RPMI8226 (cell line): ENCODE measurements at places on chromosomes 5 and 9.

DNA sequence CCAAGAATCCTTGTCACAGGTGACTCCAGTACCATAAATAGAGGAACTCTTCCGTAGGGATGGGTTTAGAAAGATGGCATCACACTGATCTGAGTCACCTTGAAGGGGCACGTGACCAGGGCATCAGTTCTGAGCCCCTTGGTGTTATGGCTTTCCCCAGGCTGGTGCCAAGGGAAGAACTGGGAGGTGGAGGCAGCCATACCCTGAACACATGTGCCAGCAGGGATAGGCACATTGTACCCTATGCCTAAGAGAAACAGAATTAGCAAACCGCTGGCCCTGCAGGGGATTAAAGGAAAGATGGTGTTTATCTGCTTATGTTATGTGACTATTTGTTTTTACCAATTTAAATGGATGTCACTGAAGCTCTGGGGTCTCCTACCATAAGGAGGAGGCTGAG lies 196.2 kb downstream of the RGS3 start:
- no peak for DNase-seq

DNA sequence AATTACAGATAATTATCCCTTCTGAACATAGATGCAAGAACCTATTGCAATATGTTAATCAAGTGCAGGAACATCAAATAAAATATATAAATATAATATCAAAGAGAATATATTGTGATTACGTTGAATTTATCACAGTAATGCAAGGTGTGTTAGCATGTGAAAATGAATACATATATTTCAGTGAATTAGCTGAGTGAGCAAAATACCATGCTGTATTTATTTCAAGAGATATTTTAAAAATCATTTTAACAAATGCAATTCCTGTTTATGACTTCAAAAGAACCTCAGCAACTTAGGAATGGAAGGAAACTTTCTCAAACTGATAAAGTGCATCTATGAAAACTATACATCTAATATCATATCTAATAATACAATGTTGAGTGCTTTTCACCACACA lies 856.9 kb upstream of the PTPRD start:
- no peak for DNase-seq

DNA sequence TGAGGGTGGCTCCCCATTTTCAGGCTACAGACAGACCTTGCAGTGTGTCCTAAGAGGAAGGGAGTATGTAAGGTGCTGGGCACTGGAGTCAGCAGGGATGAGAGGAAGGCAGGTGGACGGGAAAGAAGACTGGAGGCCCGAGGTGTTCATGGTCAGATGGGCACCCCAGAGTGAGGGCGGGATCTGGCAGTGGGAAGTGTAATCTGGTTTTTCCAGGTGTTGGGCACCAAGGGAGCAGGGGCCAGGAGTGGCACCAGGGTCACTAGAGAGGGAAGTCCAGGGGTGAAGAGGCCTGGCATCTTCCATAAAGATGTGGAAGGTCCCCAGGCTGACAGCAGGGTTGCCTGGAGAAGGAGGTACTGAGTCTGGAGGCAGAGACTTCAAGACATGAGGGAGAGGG lies 29.7 kb downstream of the PITX1 start:
- no peak for DNase-seq

DNA sequence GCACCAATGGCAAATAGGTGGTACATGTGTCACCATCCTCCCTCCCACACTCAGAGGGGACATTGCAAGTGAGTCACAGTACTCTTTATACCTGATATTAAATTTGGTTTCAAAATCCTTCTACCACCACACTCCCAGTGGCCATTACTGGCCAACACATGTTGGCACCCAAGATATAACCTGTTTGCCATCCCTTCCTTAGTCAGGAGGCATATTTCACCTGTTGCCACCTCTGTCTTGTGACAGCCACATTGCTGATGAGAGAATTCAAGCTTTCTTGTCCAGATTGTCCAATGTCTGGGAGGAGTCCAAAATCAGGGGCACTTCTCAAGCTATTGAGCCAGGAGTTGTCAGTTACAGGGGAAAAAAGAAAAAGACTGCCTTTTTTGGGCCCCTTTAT lies 80.2 kb upstream of the WWC1 start:
- DNase-seq = no peak

GRCh38 chr9:37582548-37583157 lies 6.5 kb upstream of the FBXO10 start:
- DNase-seq = peak; percentile 57

- DNase-seq = no peak
Observed at GRCh38 chr5:83368319-83368718, 103.2 kb upstream of the VCAN start.

- no peak for DNase-seq
Observed at GRCh38 chr5:94463739-94464138, 154.7 kb downstream of the KIAA0825 start.

GRCh38 chr9:114109124-114109523 lies 10.0 kb upstream of the KIF12 start:
- DNase-seq = no peak

DNA sequence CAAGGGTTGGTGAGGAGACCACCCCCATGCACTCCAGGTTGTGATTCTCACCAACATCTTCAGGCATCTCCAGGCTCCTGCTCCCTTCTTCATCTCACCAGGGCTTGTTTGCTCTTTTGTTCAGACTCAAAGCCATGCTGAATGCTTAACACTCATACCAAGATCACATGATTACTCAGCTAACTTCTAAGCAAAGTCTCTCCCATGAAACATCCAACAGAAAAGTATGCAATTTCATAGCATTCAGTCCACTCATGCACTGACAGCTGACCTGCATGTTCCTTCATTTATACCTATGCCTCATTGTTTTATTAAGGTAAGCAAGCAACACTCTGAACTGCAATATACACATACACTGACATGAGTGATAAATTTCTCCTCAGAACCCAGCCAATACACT lies 69.0 kb downstream of the SHC3 start:
- no peak for DNase-seq

- no peak for DNase-seq
Observed at GRCh38 chr5:80978772-80979317, 18.7 kb downstream of the RASGRF2 start.

DNA sequence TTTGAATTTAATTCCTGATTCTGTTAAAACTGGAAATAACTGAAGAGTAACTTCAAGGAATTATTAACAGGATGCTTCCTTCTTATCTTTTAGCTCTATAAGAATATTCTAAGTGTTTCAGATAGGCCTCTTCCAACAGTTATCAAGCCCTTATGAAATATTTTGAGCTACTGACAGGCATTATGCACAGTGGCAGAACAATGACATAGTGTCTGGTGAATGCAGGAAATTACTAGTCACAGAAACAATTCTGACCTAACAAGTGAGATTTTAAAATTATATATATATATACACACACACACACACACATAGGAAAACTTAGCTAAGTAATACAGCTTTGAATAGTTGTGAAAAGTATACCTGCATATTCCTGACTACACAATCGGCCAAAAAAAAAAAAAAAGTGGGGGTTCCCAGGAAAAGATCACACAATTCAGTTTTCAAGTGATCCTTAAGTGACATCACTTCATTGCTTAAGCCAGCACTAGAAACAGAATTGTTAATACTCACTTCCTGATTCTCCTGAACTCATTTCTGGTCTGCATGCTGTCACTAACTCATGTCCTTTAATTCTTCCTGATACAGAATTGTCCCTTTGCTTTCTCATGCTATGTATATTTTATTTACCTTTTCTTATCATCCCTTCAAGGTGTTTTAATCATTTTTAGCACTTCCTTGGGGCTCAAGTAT lies 77.3 kb downstream of the SLC25A46 start:
- no peak for DNase-seq

- no peak for DNase-seq
Observed at GRCh38 chr5:115979201-115980041, 17.1 kb downstream of the LVRN start.

DNA sequence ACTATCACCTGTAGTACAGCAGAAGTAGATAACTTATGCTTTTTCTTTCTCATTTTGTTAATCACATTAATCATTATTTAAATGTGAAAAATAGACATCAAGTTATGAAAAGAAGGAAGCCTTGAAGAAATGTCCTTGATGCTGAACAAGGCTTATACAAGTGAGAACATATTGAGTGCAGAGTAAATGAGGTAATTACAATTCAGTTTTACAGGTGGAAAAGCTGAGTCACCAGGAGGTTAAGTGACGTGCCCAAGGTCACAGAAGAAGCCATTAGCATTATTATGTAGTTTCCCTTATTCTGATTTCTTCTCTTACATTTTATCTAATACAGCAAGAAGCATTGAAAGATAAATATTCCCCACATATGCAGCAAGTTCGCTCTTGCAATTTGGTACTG lies 998.5 kb upstream of the CDH6 start:
- DNase-seq = no peak

- DNase-seq = peak; percentile 8
Observed at GRCh38 chr5:83472508-83473345, 1.2 kb downstream of the VCAN start.

GRCh38 chr5:176342766-176343458 lies 18.7 kb downstream of the KIAA1191 start:
- DNase-seq = no peak

GRCh38 chr5:155982354-155982753 lies 344.6 kb upstream of the SGCD start:
- no peak for DNase-seq

GRCh38 chr9:126650404-126651341 lies 36.9 kb downstream of the LMX1B start:
- DNase-seq = no peak

DNA sequence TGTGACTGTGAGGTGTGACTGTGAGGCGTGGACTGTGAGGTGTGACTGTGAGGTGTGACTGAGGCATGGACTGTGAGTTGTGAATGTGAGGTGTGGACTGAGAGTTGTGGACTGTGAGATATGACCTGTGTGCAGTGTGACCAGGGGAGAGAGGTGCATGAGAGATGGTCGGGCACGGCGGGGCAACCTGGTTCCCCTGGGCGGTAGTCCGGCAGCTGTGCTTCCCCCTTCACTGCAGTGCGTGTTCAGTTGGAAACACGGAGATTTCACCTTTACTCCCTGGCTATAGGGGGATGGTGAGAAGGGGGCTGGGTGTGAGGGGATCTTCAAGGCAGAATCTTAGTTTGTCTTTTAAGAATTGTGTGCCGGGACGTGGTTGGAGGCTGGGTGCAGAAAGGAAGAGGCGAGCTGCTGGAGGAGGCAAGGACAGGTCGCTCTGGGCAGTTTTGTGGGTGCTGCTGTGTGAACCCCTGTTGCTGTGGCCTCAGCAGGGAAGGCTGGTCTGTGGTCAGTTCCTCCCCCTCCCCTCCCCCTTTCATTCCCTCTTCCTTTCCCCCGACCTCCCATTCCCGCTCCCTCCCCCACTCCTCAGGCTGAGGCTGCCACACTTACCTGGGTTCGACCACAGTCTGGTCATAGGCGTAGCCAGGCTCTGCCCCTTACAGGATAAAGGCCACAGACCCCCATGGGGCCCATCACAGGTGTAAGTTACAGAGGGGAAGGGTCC lies 39.3 kb downstream of the CEP72 start:
- DNase-seq = no peak

DNA sequence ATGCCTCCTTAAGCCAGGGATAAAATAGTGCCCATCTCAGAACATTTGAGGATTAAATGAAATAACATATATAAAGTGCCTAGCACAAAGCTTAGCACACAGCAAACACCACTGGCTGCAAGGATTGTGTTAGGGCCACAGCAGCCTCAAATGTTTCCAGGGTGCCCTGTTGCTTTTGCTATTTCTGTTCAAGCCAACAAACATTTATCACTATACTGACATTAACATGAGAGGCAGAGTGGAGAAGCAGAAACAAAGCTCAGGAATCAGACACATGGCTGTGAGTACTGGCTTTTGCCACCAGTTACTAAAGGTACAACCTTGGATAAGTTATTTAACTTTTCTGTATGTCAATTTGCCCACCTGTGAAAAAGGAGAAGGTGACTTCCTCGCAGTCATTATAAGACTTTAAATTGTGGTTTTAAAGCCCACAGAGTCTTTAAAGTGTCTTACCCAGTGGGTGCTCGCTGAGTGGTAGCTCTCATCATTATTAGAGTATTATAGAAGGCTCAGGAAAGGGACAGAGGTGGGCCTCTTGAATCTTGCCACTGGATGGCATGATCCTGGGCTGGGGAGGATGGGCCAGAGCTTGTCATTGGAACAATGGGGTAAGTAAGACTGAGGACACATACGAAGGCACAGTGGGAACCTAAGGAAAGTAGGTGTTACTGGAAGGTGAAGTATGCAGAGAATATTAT lies 98.2 kb downstream of the MARCHF3 start:
- DNase-seq = no peak

DNA sequence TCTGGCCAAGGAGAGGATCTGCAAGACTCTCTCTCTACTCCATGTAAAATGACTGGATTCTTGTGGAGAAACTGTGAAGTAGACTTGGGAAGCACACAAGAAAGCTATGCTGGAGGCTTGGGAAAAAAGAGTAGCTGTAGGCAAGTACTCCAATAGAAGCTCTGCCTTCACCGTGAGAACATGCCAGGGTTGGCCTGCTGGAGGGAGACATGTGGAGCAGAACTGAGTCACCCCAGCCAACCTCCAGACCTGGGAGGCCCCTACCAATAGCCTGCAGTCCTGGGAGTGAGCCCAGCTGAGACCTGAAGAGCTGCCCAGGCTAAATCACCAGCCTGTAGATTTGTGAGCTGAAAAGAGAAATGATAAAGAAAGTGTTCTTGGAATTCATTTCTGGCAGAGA lies 66.6 kb downstream of the DEPDC1B start:
- no peak for DNase-seq

DNA sequence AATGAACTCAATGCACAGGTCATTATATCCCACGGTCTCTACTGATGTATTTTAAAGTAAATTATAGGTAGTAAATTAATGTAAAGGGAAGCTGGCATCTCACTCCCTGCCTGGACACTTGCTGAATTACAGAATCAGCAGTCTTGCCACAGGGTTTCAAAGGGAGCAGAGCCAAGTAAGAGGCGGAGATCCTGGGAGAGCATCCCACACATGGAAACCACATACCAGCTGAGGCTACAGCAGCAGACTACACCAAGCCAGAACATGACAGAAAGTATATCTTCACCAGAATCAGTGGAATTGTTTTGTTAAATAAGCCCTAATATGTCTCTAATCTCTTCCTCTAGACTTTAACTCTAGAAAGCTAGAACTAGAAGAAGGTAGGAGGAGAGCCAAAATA lies 1689.2 kb upstream of the WWC1 start:
- DNase-seq = no peak

GRCh38 chr5:93924628-93925027 lies 183.2 kb upstream of the POU5F2 start:
- DNase-seq = no peak

DNA sequence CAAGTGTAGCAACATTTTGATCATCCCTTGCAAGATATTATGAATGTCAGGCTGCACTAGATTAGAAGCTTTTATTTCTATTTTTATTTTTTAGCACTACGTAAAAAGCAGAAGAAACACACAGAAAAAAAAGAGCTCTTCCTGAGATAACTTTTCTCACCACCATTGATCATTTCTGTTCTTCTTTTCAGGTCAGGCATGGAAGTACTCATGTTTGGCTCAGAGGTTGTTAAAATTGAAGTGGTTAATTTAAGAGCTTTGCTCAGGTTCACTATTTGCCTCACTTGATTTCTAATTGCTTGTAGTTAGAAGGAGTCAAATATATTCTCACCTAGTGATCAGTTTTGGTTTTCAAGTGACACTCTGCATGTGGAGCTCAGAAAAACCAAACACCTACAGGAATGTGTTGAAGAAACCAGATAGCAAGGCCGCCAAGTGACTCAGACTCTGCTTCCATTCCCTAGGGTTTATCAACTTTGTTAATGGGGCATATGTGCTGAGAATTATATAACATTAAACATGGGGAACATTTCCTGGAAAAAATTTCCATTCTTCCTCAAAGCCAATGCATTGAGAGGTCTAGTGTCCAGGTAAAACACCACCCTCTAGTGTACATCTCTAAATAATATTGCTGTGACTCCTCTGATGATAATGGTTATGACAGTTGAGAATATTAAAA lies 679.8 kb downstream of the CETN3 start:
- no peak for DNase-seq
